ENCODE measurements at places on chromosomes 3 and 15.
A peak's percentile ranks its signal among the peaks of the same experiment; 100 is the strongest.

DNA sequence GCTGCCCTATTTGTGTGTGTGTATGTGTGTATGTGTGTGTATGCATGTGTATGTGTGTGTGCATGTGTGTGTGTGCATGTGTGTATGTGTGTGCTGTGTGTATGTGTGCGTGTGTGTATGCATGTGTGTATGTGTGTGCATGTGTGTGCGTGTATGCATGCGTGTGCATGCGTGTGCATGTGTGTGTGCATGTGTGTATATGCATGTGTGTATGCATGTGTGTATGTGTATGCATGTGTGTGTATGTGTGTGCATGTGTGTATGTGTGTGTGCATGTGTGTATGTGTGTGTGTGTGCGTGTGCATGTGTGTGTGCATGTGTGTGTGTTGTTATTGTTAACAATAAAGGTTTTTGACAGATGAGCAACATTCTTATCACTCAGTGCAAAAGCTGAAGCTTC lies 110.8 kb upstream of the HES1 start:
- H3K27me3 ChIP-seq, result peaks cover 1% of the 10 kb centered on the region
- no peak overlapping the region for H3K27ac ChIP-seq
- H3K4me1 ChIP-seq, result peaks cover 6% of the 10 kb centered on the region
- DNase-seq, result no peak
- H3K4me3 ChIP-seq, result no peak overlapping the region

DNA sequence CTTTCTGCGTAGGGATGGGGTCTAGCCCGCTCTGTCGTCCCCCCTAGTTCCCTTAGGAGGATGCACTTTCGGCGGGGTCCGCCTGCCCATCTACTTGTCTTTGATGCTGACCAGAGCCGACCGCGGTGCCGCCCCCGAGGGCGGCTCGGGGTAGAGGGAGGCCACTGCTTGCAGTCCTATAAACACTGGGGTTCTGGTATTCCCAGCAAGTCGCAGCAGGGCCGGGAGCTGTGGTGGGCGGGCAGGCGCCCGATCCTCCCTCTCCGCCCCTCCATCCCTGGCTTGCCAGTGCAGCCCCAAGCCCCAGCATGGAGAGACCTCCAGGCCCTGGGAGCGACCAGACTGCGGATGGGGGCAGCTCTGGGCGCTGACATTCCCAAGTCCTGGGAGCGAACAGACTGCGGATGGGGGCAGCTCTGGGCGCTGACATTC lies 830 bp downstream of the SEMA4B start:
- DNase-seq, result no peak
- H3K27me3 ChIP-seq, result peaks cover 5% of the 10 kb centered on the region
- H3K36me3 ChIP-seq, result peaks cover 2% of the 10 kb centered on the region
- H3K27ac ChIP-seq, result no peak overlapping the region
- peak overlapping the region; percentile 72 for H3K4me3 ChIP-seq

DNA sequence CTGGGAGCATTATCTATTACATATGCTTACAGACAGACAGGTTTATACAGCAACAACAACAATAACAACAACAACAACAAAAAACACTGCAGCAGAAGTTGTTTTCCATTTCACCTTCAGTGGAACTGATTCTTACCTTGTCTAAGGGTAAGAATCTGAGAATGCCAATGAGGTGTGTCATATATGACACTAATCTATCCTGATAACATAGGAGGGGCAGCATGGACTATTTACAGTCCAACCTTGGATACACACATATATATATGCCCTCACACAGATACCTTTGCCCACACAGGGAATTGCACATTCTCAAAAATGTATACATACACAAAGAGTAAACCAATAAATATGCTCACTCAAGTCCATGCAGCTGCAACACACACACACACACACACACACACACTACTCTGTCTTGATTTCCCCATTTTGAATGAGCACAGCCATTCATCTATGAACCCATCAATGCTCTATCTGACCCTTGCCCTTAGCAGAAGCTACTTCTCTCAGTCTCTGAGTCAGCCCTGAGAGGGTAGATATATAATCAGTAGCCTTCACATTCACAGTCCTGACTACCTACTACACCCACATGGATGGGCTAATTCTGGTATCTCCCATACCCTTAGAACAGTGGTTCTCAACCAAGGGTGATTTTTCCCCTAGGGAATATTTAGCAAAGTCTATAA lies 9.7 kb upstream of the TRANK1 start:
- no peaks in the 10 kb centered on the region for H3K36me3 ChIP-seq
- peaks cover 15% of the 10 kb centered on the region for H3K4me1 ChIP-seq
- H3K27me3 ChIP-seq, result peaks cover 2% of the 10 kb centered on the region
- H3K4me3 ChIP-seq, result no peak overlapping the region
- no peak for DNase-seq

- no peak overlapping the region for H3K27ac ChIP-seq
- peak; percentile 29 for DNase-seq
- peaks cover 28% of the 10 kb centered on the region for H3K36me3 ChIP-seq
- H3K27me3 ChIP-seq, result no peaks in the 10 kb centered on the region
Observed at GRCh38 chr3:31550452-31551251, 17.9 kb downstream of the STT3B start.

- H3K36me3 ChIP-seq, result no peaks in the 10 kb centered on the region
- H3K27ac ChIP-seq, result no peak overlapping the region
- H3K4me1 ChIP-seq, result peaks cover 11% of the 10 kb centered on the region
- H3K4me3 ChIP-seq, result no peak overlapping the region
- DNase-seq, result no peak
- peaks cover 77% of the 10 kb centered on the region for H3K27me3 ChIP-seq
Observed at GRCh38 chr3:124557433-124558232, 172.6 kb upstream of the UMPS start.

DNA sequence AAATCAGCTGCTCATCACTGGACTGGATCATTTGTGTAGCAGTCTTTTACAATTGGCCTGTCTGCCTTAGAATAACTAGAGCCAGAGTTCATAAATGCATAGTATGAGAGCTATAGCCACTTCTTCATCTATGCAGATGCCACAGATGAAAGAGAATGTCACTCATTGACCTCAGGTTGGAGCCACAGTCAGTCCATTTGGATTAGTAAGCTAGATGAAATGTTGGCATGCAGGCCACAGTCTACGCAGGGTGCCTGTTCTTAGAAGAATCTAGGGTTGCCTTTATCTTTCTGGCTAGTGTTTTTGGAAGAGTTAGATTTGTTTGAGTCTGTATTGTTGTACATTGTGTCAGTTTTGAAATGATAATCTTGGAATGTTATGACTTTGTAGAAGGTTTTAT lies 25.4 kb upstream of the EDEM1 start:
- peaks cover 9% of the 10 kb centered on the region for H3K36me3 ChIP-seq
- H3K27me3 ChIP-seq, result no peaks in the 10 kb centered on the region
- DNase-seq, result no peak
- peak overlapping the region; percentile 3 for H3K27ac ChIP-seq
- H3K4me3 ChIP-seq, result no peak overlapping the region

- peaks cover 26% of the 10 kb centered on the region for H3K4me1 ChIP-seq
- H3K36me3 ChIP-seq, result peaks cover 16% of the 10 kb centered on the region
- DNase-seq, result no peak
- peak overlapping the region; percentile 98 for H3K27ac ChIP-seq
- H3K27me3 ChIP-seq, result peaks cover 4% of the 10 kb centered on the region
Observed at GRCh38 chr15:41115161-41115651, 874 bp downstream of the INO80 start.

GRCh38 chr3:11254876-11255275 lies 17.3 kb upstream of the ATG7 start:
- H3K27ac ChIP-seq, result no peak overlapping the region
- H3K4me3 ChIP-seq, result no peak overlapping the region
- H3K36me3 ChIP-seq, result no peaks in the 10 kb centered on the region
- no peak for DNase-seq

GRCh38 chr15:38084289-38084688 lies 149.8 kb downstream of the TMCO5A start:
- H3K4me1 ChIP-seq, result peaks cover 13% of the 10 kb centered on the region
- H3K36me3 ChIP-seq, result no peaks in the 10 kb centered on the region
- no peak for DNase-seq
- H3K4me3 ChIP-seq, result no peak overlapping the region
- no peak overlapping the region for H3K27ac ChIP-seq

DNA sequence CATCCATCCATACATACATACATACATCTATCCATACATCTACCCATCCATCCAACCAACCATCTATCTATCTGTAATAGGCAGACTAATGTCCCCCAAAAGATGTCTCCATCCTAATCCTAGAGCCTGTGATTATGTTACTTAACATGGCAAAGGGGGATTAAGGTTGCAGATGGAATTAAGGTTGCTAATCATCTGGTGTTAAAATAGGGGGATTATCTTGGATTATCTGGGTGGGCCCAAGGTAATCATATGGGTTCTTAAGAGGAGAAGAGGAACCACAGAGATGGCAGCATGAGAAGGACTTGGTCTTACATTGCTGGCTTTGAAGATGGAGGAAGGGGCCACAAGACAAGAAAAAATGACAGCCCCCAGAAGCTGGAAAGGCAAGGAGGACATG lies 14.7 kb upstream of the RPL29 start:
- H3K36me3 ChIP-seq, result no peaks in the 10 kb centered on the region
- no peak overlapping the region for H3K27ac ChIP-seq
- H3K4me1 ChIP-seq, result peaks cover 9% of the 10 kb centered on the region
- H3K27me3 ChIP-seq, result peaks cover 3% of the 10 kb centered on the region
- no peak for DNase-seq

DNA sequence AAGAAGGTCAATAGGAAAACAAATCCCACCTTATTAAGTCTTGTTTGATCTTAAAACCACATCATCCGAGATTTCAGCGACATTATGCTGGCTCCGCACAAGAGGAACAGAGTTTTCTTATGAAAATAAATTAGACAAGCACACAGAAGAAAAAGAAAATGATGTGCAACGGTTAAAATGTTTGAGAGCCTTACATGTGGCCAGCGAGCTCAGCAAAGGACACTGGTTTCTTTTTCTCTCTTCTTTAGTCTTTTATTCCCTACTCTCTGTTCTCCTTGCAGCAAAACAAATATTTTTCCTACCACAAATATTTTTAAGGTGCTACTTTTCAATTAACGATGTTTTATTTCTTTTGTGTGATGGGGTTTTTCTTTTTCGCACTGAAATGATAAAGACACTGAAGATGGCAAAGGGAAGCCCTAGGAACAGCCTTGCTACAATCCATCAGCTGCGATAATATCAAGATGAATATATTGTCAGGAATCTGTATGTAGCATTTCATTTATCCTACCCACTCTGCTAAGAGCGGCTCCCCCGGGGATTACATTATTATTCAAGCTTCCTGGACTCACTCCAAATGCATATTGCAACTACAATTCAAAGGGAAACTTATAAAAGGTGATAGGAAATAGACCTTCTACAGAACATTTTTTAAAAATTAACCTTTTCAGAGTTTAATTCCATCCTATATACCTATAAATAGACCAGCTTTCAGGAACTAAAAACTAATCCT lies 72.9 kb downstream of the ANXA2 start:
- no peak overlapping the region for H3K4me3 ChIP-seq
- H3K4me1 ChIP-seq, result peaks cover 8% of the 10 kb centered on the region
- DNase-seq, result no peak
- no peak overlapping the region for H3K27ac ChIP-seq
- peaks cover 57% of the 10 kb centered on the region for H3K27me3 ChIP-seq

DNA sequence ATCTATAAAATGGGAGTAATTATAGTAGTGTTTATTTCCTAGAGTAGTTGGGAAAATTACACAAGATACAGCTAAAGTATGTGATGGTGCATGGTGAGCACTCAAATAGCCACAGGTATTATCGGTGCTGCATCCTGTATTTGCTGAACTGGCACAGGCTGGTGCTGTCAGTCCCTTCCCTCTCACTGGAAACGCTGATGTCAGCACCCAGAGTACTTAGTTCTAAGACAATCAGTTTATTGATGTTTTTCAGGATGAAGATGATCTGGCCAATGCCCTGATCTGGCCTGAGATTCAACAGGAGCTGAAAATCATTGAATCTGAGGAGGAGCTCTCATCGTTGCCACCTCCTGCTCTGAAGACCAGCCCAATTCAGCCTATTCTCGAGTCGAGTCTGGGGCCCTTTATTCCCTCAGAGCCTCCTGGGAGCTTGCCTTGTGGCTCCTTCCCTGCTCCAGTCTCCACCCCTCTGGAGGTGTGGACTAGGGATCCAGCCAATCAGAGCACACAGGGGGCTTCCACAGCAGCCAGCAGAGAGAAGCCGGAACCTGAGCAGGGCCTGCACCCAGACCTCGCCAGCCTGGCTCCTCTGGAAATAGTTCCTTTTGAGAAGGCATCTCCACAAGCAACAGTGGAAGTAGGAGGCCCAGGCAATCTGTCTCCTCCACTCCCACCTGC lies 49.7 kb downstream of the TMEM39A start:
- H3K4me3 ChIP-seq, result no peak overlapping the region
- H3K27me3 ChIP-seq, result no peaks in the 10 kb centered on the region
- no peaks in the 10 kb centered on the region for H3K4me1 ChIP-seq
- H3K27ac ChIP-seq, result no peak overlapping the region

DNA sequence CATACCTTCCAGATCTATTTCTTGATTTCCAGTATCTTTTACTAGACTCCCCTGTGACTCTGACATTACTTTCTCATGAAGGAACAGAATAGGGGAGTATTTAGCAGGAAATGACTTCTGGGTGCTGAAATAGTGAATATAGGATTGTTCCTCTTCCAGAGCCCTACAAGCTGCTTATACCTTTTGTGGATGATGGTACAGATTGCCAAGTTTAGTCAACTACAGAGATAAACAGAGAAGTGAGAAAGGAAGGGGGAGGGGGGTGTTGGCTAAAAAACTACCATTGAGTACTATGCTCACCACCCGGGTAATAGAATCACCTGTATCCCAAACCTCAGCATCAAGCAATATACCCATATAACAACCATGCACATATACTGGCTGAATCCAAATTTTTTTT lies 298.3 kb upstream of the GPR149 start:
- no peak overlapping the region for H3K4me3 ChIP-seq
- no peak for DNase-seq
- H3K36me3 ChIP-seq, result no peaks in the 10 kb centered on the region
- H3K27me3 ChIP-seq, result no peaks in the 10 kb centered on the region
- H3K4me1 ChIP-seq, result no peaks in the 10 kb centered on the region

GRCh38 chr3:150105886-150106612 lies 135.4 kb upstream of the PFN2 start:
- no peak overlapping the region for H3K4me3 ChIP-seq
- H3K27ac ChIP-seq, result no peak overlapping the region
- no peaks in the 10 kb centered on the region for H3K4me1 ChIP-seq
- DNase-seq, result no peak

GRCh38 chr3:125594125-125594524 lies 1.2 kb downstream of the OSBPL11 start:
- no peak for DNase-seq
- H3K36me3 ChIP-seq, result peaks cover 13% of the 10 kb centered on the region
- H3K4me1 ChIP-seq, result peaks cover 45% of the 10 kb centered on the region
- peak overlapping the region; percentile 96 for H3K4me3 ChIP-seq
- no peaks in the 10 kb centered on the region for H3K27me3 ChIP-seq
- H3K27ac ChIP-seq, result peak overlapping the region; percentile 90

GRCh38 chr3:129015388-129016105 lies 14.4 kb downstream of the EFCC1 start:
- no peaks in the 10 kb centered on the region for H3K36me3 ChIP-seq
- H3K27me3 ChIP-seq, result no peaks in the 10 kb centered on the region
- peak overlapping the region; percentile 98 for H3K27ac ChIP-seq
- H3K4me3 ChIP-seq, result peak overlapping the region; percentile 70
- DNase-seq, result peak; percentile 66

DNA sequence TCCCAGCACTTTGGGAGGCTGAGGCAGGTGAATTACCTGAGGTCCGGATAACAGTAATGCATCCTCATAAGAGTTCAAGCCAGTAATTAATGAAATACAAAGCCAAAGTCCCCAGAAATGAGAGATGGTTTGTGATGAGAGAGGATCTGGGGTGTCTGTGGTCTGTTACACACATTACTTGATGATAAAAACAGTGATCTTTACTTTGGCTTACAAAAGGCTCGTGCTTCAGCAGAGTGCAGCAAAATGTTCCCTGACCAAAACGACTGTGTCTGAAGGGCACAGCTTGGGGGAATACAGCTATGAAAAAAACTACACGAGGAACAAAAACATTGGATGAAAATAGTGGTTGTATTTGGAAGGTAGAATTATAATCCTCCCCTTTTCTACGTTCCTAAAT lies 40.9 kb downstream of the CRTC3 start:
- peak overlapping the region; percentile 20 for H3K4me3 ChIP-seq
- H3K36me3 ChIP-seq, result peaks cover 49% of the 10 kb centered on the region
- H3K27ac ChIP-seq, result peak overlapping the region; percentile 91
- DNase-seq, result no peak
